ENCODE measurements at places on chromosomes 6 and 20.

- no peak for DNase-seq
These were observed 47.2 kb downstream of the DHX35 start for GRCh38 chr20:39009348-39009747.

- DNase-seq = peak; percentile 27
These were observed 429.1 kb downstream of the HTR1B start for GRCh38 chr6:77034161-77034560.

DNA sequence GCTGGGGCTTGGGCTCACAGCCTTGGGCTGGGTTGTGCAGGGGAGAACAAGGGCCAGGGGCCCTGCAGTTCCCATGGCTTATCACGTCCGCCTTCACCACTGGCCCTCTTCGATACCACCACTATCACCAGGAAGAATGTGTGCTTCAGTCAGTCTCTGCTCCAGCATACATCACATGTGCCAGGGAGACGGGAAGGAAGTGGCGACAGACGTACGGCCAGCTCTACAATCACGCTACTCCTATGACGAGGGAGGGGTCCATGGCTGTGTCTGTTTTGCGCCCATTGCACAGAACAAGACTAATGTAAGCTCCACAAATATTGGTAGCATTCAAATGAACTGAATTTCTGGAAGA, 72.1 kb downstream of the TRAM2 start:
- no peak for DNase-seq

DNA sequence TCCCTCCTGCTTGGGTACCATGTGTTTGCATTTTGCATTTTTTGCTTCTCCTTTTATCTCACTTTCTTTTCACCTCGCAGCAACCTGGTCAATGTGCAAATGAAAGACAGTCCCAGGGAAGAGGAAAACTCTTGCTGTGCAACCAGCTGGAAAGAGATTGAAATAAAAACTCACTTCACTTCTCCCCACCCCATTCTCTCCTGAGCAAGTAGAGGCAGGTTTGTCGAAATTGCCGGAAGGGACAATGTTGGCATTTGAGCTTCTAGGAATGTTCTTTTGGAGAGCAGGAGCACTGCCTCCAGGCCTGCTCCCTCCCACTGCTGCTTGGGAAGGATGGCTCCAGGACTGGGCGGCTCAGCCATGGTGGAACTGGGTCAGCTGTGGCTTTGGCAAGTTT, 30.6 kb downstream of the KCNG1 start:
- DNase-seq = peak; percentile 45

GRCh38 chr6:36716476-36717093, 19.0 kb downstream of the RAB44 start:
- DNase-seq = no peak
